ENCODE measurements at places on chromosomes 5 and 9.

DNA sequence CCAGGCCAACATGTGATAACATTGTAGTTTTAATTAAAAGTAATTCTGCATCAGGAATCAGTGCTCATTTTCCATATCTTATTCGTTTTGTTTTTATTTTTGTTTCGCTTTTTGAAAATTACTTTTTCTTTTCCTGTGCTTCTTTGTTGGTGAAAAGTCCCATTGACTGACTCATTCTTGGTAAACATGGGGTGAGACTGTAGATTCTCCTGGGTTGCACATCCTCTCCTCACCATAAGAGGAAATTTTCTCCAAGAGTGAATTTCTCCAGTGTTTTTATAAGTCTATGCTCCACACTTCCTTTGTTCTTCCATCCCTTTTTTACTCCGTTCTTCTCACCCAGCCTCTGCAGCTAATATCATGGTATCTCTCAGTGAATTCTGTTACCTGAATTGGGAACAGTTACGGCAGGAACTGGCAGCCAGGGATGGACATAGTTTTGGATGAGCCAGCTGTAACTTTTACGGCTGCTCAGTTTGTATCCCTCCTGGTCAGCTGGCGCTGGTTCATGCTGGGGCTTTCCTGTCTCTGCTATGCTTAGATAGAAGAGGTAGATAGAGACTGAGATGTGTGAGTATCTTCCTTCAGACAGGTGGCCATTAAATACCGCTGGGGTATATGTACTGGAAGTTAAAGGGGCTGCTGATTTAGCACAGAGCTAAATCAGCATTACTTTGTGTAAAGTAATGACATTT, 80.0 kb downstream of the MAN2A1 start:
- DNase-seq = no peak

- DNase-seq = no peak
These were observed 11.7 kb upstream of the OR13D1 start for GRCh38 chr9:104682642-104683041.

GRCh38 chr9:124480621-124480981, 26.6 kb downstream of the NR5A1 start:
- no peak for DNase-seq

- DNase-seq = no peak
These were observed 21.8 kb downstream of the FLT4 start for GRCh38 chr5:180627386-180628120.

DNA sequence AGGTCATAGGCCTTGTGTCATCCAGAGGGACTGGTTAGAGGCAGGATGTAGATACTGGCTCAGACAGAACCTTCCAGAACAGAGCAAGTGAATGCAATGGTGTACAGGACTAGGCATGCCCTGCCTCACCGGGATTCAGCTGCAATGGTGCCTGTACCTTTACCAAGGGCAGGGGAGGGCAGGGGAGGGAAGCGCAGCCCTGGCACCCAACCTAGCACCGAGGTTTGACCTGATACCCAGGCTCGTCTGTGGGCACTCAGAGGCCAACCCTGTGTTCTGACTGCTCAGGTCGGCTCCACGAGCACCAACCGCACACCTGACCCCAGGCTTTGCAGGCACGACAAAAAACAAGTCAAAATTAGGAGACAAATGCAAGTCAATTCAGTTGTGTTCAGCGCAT, 47.3 kb upstream of the GFPT2 start:
- DNase-seq = no peak

DNA sequence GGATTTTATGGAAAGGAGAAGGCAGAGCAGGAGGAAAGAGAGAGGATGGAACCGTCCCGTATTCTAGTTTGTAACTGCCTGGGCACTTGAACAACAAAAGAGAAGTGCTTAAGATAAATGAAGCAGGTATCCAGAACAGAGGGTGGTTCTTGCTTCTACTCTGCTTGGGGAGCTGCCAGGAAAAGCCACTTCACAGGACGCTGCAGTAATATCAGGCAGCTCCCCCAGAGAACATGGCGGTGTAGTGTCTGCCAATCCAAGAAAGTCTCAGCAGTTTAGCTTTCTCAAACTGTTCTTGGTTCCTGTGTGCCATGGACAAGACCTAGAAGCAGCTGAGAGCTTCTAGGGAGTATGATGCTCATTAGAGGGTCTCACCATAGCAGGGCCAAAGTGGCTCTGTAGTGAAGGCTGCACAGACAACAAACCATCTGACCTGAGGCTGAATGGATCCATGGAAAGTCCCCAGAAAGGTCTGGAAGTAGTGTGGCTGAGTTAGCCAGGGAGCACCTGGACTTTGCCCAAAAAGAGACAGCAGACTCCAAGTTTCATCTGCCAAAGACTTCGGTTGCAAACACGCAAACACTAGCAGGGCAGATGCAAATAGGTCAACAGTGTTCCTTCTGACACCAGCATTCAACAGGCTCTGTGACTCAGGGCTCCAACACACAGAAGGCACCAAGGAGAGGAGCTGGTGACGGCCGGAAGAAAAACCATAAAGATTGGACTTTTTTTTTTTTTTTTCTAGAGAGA, 72.2 kb upstream of the TNFSF8 start:
- no peak for DNase-seq

- no peak for DNase-seq
These were observed 7.8 kb downstream of the RAPGEF1 start for GRCh38 chr9:131732061-131732526.

GRCh38 chr9:123743737-123744136, 186.2 kb downstream of the DENND1A start:
- no peak for DNase-seq

- DNase-seq = no peak
These were observed 35.5 kb downstream of the PLPP7 start for GRCh38 chr9:131324736-131325679.

DNA sequence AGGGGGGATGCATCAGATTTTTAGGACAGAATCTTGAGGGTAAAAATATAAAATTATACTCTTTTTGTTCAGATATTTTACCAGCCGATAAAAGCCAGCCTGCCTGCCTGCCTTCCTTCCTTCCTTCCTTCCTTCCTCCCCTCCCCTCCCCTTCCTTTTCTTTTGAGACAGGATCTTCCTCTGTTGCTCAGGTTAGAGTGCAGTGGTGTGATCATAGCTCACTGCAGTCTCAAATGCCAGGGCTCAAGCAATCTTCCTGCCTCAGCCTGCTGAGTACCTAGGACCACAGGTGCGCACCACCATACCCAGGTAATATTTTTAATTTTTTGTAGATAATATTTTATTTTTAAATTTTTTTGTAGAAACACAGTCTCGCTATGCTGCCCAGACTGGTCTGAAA, 330.0 kb downstream of the CCDC171 start:
- DNase-seq = no peak

- no peak for DNase-seq
These were observed 284.5 kb downstream of the ZNF608 start for GRCh38 chr5:124461941-124462340.
